SK-N-SH (cell line): ENCODE measurements at places on chromosomes 2 and 18. TPM values are rescaled to one million over a fixed set of nuclear protein-coding genes. Genes with fewer than 3 reads are reported as not detected.
A peak's percentile ranks its signal among the peaks of the same experiment; 100 is the strongest.

DNA sequence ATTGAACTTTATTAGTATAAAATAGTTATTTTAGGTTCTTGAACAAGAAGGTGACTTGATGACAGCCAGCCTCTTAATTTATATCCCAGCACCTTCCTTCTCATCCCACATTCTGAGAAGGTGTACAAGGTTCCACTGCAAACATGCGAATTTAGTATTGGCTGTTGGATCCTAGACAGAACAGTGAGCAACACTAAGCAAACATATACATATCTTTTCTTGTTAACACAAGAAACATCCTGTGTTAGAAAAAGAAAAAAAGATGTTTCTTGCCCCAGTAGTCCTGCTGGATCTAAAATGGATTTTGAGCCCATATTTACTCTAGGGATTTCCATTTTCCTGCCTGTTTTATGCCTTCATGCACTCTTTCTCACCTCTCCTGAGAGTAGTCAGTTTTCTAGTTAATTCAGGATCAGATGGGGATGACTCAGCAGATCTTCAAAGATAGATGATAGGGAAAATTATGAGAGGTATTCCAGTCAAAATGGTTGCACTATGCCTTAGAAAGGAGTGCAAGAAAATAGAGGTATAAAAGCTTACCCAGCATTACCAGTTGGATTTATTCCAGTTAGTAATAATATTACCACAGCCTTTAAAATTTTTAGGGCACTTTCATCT is 336.5 kb downstream of the MEIS1 start:
- no peaks in the 10 kb centered on the region; the same call in 1 of the 2 replicates for H3K4me1 ChIP-seq
- no peaks in the 10 kb centered on the region for H3K36me3 ChIP-seq
- H3K27me3 ChIP-seq: no peaks in the 10 kb centered on the region

- no peaks in the 10 kb centered on the region for H3K27me3 ChIP-seq
- H3K4me3 ChIP-seq: no peak overlapping the region
- H3K4me1 ChIP-seq: no peaks in the 10 kb centered on the region
- DNase-seq: no peak
Observed at GRCh38 chr2:185014076-185014475, 415.7 kb downstream of the ZNF804A start.

DNA sequence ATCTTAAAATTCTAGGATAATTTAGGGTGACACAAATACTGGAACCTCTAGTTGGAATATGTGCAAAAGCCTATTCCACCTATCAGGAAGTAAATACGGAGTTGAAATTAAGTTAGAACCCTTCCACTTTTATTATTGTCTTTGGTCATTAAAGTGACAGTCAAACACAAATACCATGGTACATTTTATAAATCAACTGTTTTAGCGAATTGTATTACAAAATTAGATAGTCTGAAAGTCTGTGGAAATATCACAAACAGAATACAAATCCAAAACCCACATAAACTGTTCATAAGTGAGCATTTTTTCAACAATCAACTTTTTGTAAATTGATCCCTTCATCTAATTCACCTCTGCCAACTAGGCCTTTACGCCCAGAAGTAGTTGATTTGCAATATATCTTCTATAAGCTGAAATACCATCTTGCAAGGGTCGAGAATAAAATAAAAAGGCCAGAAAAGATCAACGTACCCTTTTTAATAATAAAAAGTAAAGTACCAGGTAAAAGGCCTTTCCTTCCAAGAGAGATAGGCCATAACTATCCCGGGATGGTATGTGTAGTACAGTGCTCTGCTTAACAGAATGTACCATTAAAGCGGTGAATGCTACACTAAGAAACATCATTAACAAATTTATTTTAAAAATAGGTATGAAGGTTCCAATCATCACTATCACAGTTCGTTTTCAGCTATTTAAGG is 1.3 kb downstream of the USP34 start:
- DNase-seq: no peak
- H3K4me3 ChIP-seq: peak overlapping the region; percentile 64
- no peaks in the 10 kb centered on the region for H3K27me3 ChIP-seq
- peak overlapping the region; percentile 78 for H3K27ac ChIP-seq

DNA sequence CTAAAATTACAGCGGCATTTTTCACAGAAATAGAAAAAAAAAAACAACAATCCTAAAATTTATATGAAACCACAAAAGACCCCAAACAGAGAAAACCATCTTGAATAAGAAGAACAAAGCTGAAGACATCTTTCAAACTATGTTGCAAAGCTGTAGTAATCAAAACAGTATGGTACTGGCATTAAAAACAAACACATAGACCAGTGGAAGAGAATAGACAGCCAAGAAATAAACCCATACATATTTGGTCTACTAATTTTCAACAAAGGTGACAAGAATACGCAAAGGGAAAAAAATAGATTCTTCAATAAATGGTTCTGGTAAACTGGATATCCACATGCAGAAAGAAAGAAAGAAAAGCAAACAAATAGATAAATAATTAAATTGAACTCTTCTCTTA is 9.0 kb upstream of the CCDC150 start:
- H3K4me1 ChIP-seq: no peaks in the 10 kb centered on the region
- H3K27ac ChIP-seq: no peak overlapping the region
- DNase-seq: no peak
- H3K27me3 ChIP-seq: no peaks in the 10 kb centered on the region
- H3K36me3 ChIP-seq: no peaks in the 10 kb centered on the region
- H3K4me3 ChIP-seq: no peak overlapping the region

DNA sequence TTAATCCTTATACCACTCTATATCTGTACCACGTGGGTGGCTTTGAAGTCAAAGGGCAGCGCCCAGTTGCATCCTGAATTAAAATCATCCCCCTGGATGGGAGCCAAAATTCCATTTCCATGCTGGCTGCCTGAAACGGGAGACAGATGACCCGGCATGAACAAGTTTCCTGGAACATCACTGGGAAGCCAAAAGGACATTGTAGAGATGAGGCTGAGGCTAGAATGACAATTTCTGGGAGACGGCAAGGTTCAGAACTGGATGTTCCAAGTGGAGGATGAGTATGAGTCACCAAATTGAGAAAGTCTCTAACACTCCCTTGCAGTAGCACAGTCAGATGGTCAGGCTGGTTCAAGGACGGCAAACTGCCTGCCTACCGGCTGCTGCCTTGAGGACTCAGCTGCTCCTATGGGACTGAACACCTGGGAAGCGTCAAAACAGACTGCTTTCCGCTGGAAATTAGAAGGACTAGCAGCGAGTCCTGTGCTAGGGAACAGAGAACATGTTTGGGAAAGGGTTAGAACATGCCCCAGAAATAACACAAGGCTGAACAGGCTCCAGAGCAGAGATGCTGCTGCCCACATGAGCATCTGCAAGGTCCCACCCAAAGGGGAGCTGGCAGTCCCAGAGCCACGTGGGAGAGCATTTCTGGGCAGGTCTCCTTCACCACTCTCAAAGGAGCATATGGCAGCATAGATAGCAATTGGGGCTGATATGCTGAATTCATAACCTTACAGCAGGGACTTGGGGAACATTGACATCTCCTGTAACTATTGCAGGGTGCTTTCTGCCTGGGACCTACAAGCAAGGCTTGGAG is 32.0 kb downstream of the YPEL5 start:
- no peak overlapping the region for H3K4me3 ChIP-seq
- DNase-seq: peak; percentile 23
- no peaks in the 10 kb centered on the region for H3K27me3 ChIP-seq
- no peak overlapping the region for H3K27ac ChIP-seq
- no peaks in the 10 kb centered on the region for H3K36me3 ChIP-seq

- DNase-seq: peak; percentile 58
- peaks cover 15% of the 10 kb centered on the region for H3K4me1 ChIP-seq
Observed at GRCh38 chr2:72694715-72695496, 130.9 kb downstream of the EXOC6B start.

GRCh38 chr2:22283436-22283835 is 1101.5 kb upstream of the KLHL29 start:
- no peak overlapping the region for H3K27ac ChIP-seq

- H3K27ac ChIP-seq: peak overlapping the region; percentile 39; the same call in 1 of the 2 replicates
- H3K4me3 ChIP-seq: no peak overlapping the region
- no peaks in the 10 kb centered on the region for H3K27me3 ChIP-seq
- no peaks in the 10 kb centered on the region for H3K36me3 ChIP-seq
- DNase-seq: no peak
Observed at GRCh38 chr18:63186520-63187222, 132.9 kb downstream of the BCL2 start.

DNA sequence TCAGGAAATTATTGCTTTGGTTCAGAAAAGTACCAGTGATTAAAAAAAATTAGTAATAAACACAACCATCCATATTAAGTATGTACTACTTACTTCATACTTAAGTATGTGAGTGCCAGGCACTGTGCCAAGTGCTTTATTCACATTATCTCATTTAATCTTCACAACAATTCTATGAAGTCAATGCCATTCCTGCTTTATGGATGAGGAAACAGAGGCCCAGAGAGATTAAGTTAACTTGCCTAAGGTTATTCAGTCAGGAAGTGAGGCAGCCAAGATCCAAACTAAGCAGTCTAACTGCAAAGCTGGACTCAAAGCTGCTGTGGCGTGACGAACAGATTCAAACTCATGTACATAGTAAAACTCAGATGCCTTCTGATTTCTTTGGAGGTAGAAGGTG is 22.3 kb downstream of the DTNB start:
- no peak for DNase-seq
- H3K27ac ChIP-seq: no peak overlapping the region
- no peaks in the 10 kb centered on the region for H3K27me3 ChIP-seq
- no peaks in the 10 kb centered on the region for H3K36me3 ChIP-seq
- no peaks in the 10 kb centered on the region; the same call in 1 of the 2 replicates for H3K4me1 ChIP-seq

B3GNT7 gene
- polyA plus RNA-seq: 0.05 and 0.12 TPM in 2 replicates
